Activated T-helper 9 cell treated with anti-CD3 and anti-CD28 coated beads, Interleukin-2, amount 50 U/mL, for 16 hours (primary cell): ENCODE measurements at places on chromosomes 7 and 10.

GRCh38 chr10:99365736-99366135 is 36.6 kb downstream of the CNNM1 start:
- no peak for DNase-seq

- no peak for DNase-seq
Observed at GRCh38 chr7:130353196-130353595, 8.6 kb downstream of the CPA5 start.

DNA sequence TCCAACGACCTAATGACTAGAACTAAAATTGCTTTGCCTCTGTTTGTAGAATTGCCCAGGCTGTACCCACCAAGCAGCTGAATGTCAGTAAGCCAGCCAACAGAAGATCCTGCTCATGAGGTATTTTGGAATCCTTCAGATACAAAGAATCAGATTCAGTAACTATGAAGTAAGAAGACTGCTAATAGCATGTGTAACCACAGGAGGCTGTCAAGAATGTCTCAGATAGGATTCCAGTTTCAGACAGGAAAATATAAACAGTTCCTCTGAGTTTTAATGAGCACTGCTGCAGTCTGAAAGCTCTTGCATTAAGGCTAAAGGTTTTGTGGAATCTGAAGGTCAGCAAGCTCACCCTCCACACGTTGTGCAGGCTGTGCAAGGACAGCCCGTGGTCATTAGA is 112.6 kb upstream of the ADAM12 start:
- no peak for DNase-seq

GRCh38 chr10:83603708-83604107 is 535.6 kb upstream of the GHITM start:
- no peak for DNase-seq

GRCh38 chr7:142690554-142691182 is 58.6 kb upstream of the PRSS1 start:
- DNase-seq, result no peak

DNA sequence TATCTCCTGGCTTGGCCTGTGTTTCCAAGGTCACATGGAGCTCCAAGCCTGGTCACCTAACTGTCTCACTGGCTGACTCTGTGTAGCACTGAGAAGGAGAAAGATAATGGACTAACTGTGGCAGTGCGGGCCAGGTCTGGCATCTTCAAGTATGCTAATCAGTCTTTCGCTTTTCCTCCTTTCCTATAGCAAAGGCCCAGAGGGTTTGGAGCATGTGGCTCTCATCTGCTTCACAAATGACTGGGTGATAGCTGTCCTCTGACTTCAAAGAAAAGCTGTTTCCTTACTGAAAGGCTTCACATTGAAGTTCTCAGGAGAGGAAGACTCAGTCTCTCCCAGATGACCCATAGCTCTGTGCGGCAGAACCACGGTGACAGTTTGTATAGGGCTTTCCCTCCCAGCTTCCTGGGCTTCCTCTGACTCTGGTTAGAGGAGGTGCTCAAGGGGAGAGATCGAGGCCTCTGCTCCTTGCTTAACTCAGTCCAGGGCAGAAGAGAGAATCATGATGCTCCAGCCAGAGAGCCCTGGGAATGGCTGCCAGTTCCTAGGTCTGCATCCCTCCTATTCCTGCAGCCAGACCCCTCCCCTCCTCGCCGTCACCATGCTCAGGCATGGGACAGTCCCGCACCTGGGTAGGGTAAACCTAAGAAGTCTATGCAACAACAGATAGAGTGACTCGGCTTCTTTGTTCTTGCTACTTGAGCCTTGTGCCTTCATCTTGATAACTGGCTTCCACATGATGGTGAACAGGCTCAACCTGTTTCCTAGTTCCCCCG is 72.3 kb downstream of the CCDC71L start:
- DNase-seq, result no peak

DNA sequence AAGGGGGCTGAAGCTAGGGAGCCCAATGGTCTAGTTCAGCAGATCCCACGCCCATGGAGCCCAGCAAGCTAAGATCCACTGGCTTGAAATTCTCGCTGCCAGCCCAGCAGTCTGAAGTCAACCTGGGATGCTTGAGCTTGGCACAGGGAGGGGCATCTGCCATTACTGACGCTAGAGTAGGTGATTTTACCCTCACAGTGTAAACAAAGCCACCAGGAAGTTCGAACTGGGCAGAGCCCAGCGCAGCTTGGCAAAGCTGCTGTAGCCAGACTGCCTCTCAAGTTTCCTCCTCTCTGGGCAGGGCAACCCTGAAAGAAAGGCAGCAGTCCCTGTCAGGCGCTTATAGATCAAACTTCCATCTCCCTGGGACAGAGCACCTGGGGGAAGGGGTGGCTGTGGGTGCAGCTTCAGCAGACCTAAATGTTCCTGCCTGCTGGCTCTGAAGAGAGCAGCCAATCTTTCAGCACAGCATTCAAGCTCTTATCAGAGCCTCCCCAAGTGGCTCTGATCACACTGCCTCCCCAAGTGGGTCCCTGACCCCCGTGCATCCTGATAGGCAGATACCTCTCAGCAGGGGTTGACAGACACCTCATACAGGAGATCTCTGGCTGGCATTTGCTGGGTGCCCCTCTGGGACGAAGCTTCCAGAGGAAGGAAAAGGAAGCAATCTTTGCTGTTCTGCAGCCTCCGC is 167.8 kb downstream of the CCDC71L start:
- DNase-seq, result no peak

GRCh38 chr10:89147256-89147655 is 59.9 kb downstream of the CH25H start:
- DNase-seq, result no peak

DNA sequence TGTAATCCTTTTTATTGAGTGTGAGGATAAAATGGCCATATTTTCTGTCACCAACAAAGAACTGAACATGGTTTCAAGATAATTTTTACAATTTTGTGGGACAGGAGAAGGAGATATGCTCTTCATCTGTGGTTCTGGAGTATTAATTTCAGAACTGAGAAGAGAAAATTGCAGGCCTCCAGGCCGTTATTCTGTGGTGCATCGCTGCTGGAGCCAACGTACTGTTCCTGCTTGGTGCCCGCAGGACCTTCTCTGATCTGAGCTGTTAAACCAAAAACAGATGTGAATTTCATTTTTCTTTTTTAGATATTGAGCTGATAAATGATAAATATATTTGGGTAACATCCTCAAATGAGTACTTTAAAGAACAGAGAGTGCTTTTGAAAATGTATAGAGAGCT is 63.9 kb downstream of the IKZF1 start:
- no peak for DNase-seq

DNA sequence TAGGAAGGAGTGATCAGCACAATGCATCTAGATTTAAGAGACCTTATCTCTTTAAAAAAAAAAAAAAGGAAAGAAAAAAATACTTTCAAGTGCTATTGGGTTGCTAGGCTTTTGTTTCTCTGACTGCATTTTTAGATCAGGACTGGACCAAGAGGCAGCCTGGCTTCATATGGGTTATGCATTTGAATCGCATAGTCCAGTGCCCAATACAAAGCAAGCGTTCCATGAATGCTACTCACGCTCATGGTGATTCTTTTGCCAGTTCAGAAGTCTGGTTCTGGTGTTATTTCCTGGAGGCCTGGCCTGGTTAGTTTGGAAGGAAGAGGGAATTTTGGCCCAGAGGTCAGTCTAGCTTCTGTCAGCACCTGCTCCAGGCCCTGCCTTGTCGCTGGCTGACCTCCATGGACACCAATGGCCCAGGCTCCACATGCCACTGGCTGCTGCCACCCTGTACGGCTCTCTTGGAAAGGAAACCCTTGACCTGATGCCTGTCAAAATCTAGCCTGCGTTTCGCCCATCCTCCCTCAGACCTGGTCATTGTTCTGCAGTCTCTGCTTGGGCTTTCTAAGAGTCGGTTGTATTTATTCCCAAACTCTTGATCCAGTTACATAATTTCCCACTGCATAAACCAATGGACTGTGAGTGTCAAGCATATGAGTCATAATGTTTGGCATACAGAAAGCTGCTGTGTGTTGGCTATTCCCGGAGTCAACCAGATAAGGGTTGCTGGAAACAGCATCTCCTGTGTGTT is 74.3 kb upstream of the MKX start:
- no peak for DNase-seq

DNA sequence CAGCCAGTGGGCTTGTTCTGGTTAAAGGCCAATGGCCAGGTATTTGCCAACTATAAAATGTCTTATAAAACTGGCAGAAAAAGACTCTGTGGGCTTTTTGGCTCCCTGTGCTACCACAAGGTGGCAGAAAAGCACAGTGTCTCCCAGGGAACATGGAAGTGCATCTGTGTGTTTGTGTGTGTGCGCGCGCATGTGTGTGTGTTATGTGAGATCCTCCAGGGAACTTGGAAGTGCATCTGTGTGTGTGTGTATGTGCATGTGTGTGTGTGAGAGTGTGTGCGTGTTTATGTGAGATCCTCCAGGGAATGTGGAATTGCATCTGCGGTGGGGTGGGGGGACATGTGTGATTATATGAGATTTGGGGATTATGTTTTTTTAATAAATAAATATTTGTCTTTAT is 30.2 kb upstream of the ABI1 start:
- DNase-seq, result no peak

DNA sequence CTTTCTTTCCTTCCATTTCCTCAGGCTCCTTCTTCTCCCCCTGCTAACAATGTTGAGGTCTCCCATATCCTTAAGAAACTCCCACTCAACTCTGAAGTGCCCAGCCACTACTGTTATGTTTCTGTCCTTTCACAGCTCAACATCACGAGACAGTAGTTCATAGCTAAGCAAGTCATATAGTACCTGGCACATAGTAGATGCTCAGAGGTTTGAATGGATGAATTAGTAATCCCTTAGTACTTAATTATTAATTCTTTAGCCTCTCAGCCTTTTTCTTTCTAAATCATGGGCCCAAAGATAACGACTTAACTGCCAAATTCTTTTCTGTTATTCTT is 22.6 kb downstream of the CSGALNACT2 start:
- no peak for DNase-seq

DNA sequence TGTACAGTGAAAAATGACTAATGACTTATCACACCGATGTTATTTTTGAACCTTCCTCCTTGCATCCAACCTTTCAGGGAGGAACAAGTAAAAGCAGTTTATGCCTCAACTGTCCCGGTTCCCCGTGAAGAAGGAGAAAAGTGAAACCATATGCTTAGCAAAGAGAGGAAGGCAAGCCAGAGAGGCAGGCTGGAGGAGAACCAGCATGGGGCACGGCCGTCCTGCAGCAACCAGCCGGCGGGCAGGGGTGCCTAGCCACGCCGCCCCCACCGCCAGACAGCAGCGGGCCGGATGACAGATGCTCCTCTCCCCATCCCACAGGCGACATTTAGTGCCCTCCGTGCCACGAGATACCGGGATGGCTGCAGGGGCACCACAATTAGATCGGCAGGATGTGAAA is 421.4 kb upstream of the MGMT start:
- DNase-seq, result no peak

DNA sequence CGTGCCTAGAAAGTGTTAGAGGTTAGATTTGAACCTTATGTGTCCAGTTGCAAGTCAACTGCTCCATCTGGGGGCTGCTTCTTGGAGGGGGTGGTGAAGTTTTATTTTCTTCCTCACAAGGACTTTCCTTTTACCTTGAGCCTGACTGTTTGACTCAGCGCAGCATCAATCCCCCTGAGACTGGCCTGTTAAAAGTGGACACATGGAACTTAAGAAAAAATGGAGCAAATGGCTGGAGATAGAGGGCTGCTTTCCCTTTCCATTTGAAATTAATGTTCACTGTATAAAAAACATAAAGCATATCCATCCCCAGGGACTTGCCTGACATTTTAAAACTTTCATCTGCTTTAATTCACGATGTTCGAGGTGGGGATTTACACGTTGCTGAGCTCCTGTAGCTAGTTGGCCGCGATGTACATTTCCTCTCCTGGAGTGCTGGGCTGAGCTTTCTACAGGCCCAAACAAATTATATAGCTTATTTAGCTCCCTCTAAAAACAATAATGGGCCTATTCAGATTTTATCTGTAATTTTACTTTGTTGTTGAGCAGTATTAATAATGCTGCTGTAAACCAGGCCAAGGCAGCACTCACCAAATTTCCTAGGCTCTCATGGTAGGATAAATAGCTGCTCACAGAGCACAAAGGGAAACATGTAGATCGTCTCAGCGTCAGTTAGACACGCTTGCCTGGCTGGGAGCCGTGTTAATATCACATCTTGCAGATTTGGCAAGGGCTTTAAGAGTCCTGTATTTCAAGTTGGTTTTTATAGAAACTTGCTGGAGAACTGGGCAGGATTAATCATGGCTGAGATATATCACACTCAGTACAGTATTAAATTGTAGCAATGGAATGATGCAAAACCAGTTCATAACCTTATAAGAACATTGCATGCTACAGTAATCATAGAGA is 251.5 kb downstream of the LRMDA start:
- DNase-seq, result no peak

- DNase-seq, result no peak
Observed at GRCh38 chr7:52502281-52502680, 533.2 kb upstream of the POM121L12 start.

- no peak for DNase-seq
Observed at GRCh38 chr10:72328045-72328828, 26.5 kb downstream of the DNAJB12 start.

- no peak for DNase-seq
Observed at GRCh38 chr7:102079140-102080018, 207.3 kb upstream of the SH2B2 start.

- DNase-seq, result no peak
Observed at GRCh38 chr10:21261842-21262294, 263.6 kb downstream of the SKIDA1 start.

DNA sequence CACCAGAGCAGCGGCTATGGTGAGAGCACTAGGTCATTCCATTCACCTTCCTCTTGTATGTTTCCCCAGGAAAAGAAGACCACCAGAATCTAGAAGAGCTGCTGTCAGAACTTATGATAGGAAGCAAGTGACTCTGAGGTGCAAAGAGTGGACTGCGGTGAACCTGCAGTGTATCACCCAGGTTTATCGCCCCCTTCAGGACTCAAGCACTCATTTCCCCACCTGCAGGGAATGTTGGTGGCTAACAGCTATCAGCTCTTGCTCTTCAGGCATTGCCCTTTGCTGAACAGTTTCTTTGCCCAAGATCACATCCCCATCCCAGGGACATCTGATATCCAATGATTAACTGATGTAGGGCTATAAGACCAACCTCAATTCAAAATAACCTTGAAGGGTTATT is 66.3 kb upstream of the IL6 start:
- DNase-seq, result no peak

- no peak for DNase-seq
Observed at GRCh38 chr10:33273295-33274002, 61.0 kb downstream of the NRP1 start.

GRCh38 chr7:96284835-96285234 is 37.1 kb downstream of the SLC25A13 start:
- no peak for DNase-seq

- DNase-seq, result peak; percentile 38
Observed at GRCh38 chr10:46268076-46268881, 18.5 kb upstream of the ANTXRL start.

DNA sequence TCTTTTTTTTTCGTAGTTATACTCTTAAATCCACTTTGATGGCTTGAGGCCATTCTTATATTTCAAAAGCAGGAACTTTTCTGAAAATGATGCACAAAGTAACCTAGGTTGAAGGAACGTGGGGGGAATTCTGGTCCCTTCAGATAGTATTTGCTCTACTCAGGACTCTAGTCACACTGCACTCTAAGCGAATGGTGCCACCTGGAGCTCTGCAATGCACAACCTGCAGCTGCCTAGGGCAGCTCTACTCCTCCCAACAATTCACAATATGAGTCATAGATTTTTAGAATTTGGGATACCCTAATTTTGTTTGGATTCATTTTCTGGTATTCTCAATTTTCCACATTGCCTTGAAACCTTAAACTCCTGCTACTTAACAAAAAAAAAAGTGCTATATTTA is 17.3 kb downstream of the SYPL1 start:
- no peak for DNase-seq

GRCh38 chr10:1544929-1545328 is 192.4 kb downstream of the ADARB2 start:
- DNase-seq, result no peak
